ENCODE measurements at places on chromosomes 5 and 9. TPM values are rescaled to one million over a fixed set of nuclear protein-coding genes. Genes with fewer than 3 reads are reported as not detected.

The HRH2 gene
- not detected for total RNA-seq

The HAVCR2 gene
- total RNA-seq: not detected

The PPP1R26 gene
- 10.4 TPM for total RNA-seq

The CCL21 gene
- not detected for total RNA-seq

The NEUROG1 gene
- total RNA-seq: not detected

The GABRB2 gene
- 0.30 TPM for total RNA-seq
